ENCODE measurements at places on chromosomes 1 and 21.

DNA sequence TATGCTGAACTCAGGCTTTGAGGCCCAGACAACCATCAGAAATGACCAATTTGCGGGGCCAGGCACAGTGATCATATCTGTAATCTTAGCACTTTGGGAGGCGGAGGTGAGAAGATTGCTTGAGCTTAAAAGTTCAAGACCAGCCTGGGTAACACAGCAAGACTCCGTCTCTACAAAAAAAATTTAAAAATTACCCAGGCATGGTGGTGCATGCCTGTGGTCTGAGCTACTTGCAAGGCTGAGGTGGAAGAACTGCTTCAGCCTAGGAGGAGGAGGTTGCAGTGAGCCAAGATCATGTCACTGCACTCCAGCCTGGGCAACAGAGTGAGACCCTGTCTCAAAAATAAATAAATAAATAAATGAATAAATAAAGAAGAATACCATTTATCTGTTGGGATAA lies 156.5 kb downstream of the EIF4G3 start:
- DNase-seq = no peak

DNA sequence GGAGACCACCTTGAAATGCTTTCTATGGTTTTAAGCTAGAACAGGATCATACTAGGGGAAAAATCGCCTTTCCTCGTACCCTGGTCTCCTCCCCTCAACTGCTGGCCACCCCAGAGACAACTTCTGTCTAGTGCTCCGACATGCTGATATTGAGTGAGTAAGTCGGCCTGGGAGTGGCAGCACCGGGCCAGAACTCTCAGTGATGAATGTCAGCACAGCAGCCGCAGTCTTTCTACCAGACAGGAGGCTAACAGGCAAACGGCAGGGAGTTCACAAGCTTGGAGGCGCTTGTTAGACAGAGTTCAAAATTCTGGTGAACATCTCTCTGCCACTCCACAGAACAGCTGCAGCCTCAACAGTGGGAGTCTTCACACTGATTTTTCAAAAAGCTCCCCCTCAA lies 716.9 kb downstream of the ADGRL2 start:
- no peak for DNase-seq

DNA sequence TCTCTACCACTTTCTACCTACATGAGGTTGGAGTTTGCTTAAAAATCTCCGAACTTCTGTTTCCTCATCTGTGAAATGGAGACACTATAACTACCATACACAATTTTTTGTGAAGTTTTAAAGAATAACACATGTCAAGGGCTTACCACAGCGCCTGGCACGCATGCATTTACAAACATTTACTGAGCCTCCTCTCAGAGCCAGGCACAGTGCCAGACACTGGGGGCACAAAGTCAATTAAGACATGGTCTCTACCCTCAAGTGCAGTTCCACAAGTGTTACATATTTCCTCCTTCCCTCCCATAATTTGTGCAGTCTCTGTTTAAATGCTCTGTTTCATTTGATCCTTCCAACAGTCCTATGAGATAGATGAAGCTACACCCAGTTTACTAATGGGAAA lies 356.4 kb upstream of the ESRRG start:
- DNase-seq = no peak

- DNase-seq = no peak
Measured at GRCh38 chr1:197485790-197486189, 217.7 kb downstream of the CRB1 start.

DNA sequence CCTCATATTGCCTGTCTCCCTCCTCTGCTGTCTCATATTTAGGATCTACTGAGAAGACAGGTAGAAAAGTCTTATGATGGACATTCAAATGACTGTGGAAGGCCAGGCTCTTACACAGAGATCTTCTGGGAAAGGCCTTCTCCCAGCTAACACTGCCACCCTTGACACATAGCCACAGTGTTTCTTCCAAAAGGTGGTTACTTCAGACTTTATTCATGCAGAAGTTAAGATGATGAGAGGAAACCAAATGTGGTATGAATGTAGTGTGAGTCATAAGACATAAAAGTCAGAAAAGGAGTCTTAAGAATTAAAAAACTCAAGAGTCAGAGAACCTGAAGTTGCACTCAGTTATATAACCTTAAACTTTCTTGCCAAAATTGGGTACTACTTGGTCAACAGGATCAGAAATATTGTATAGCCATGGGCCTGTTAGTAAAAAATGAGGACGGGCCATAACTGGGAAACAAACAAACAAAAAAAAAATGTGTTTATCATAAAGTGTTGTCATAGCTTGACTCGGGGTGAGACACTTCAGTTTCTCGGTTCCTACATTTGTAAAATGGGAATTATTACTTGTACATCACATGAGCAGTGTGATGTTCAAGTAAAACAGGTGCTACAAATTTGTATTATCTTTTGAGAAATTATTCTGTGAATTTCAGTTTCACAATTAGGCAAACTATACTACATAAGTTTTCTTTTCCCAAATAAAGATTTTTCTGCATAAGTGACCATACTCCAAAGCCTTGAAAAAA lies 1.2 kb upstream of the DENND1B start:
- DNase-seq = no peak

- DNase-seq = no peak
Measured at GRCh38 chr1:6554907-6555778, at the start of gene TAS1R1. Gene TAS1R1 (plus strand): TSS chr1:6555307. CDS start chr1:6555374, 67 bp downstream.
